Stimulated activated CD4-positive, alpha-beta T cell treated with anti-CD3 and anti-CD28 coated beads, TNF-alpha, amount 100 ng/mL, for 24 hours (primary cell): ENCODE measurements at places on chromosomes 2 and 18.

DNA sequence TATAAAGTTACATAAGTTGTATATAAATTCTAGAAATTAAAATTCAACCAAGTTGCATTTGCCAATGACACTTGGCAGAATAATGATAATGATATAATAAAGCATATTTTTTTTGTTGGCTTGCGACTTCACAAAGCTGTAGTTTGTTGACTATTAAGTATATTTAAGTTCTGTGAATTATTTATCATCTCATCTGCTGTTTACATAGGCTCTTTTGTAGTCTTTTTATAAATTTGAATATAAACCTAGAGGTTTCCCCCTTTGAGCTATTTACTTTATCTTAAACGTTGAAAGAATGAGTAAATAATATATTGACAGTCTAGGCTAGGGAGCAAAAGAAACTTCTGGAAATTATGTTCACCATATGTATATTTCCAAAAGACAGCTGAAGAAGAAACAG lies 32.9 kb downstream of the C18orf63 start:
- DNase-seq = no peak

GRCh38 chr2:70475266-70475665 lies 78.4 kb downstream of the TGFA start:
- DNase-seq = no peak

DNA sequence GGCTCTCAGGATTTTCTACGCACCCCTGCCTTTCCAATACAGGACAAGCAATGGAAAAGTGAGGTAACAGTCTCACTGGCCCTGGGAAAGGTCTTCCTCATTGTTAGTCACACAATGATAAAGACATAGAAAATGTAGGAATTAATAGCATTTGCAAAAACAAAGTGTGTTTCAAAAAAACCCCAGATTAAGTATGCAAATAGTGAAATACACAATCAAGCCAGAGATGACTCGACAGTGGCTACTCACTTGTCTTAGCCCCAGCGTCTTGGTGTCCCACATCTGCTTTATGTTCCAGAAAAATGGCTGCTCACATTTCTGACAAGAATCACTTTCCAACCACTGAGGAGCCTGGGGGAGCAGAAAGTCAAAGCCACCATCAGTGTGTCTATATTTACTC lies 47.0 kb upstream of the AP1S3 start:
- DNase-seq = no peak

DNA sequence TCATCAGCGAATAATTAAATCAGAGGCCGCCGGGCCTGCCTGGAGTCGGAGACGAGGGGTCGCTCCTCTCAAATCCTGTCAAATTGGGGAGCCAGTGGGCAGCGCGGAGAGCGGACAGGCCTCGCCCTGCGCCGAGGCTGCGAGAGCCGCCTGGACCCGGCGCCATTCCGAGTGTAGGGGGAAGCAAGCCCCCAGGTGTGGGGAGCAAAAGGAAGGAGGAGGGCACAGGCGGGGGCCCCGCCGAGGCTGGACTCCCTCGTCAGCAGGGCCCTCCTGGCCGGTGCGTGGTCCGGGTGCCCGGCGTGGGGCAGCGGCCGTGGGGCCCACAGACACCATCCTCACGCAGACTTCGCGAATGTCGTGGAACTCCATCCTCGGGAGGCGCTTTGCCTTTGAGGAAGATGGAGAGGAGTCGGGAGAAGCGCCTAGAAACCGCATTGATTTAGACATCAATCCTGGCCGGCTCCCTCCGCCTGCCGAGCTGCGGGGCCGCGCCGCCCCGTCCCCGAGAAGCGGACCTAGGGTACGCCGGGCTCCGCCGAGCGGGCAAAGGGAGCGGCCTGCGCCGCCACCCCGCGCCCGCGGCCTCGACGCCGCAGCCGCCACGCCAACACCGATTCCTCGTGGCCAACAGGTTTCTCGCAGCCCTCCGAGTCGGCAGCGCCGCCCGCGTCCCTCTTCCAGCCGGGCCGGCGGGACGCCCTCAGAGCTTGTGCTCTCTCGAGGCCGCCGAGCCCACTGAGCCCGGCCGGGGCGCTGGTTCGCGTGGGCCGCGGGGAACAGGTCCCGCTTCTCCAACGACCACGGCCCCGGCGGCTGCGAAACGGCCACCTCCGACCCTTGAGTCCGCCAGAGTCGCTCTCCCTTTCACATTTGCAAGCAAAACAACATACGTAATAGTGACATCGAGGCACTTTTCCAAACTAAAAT lies 6.7 kb upstream of the ONECUT2 start:
- DNase-seq = no peak

DNA sequence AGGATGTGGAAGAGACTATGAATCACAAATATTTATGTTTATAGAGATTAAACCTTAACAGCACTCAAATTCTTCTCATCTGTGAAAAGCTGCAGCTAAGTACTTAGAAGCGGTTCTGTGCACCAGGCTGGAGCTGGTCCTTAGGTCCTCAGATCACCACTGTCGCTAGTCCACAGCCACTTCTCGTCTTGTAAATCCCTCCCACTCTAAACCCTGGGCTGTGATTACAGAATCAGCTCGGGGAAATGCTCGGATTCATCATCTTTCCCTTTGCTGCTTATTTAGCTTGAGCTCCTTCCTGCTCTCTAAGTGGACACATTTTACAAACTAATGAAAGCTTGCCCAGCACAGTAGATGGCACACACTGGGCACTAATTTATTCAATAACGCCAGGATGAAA lies 61.7 kb downstream of the RNF152 start:
- no peak for DNase-seq

GRCh38 chr2:50952596-50952995 lies 79.3 kb downstream of the NRXN1 start:
- no peak for DNase-seq

DNA sequence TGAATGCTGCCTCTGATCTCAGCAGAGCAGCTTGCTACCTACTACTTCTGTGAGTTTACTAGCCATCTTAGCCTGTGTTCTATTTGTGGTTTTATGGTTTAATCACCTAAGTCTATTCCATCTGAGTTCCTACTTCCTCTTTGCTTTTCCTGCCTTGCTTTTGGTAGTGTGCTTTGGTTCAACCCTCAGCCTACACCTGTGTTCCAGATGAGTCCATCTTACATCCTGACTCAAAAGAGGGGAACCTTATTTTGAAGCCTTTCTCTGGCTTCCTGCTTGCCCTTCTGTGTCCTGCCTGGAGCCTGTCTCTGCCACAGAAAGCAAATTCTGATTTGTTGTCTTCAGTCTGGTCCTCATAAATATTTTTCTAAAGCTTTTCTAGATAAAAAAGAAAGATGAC lies 530.3 kb upstream of the MEX3C start:
- DNase-seq = no peak

DNA sequence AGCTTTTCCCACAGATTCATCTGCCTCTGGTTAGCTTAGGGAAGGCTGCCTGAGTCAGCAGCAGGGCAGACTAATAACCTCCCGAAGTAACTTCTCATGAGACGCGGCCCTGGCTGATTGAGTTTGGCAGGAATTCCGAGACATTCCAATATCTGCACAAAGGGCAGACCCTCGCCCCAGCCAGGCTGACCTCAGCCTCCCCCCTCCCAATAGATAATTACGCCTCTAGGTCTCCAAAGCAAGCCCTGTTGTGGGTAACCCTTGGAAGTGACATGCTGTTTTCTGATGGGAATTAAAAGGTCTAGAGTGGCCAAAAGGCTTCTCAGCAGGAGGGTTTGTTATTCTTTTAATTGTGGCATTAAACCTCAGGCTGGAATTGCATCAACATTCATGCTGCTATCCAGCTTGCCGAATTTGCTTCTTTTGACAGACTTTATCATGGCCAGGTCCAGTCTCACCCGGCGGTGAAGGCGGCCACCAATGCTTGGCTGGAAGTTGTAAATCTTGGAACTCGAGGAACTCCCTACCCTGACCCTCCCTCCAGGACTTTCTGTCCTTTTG lies 98.0 kb upstream of the SLC14A2 start:
- no peak for DNase-seq

DNA sequence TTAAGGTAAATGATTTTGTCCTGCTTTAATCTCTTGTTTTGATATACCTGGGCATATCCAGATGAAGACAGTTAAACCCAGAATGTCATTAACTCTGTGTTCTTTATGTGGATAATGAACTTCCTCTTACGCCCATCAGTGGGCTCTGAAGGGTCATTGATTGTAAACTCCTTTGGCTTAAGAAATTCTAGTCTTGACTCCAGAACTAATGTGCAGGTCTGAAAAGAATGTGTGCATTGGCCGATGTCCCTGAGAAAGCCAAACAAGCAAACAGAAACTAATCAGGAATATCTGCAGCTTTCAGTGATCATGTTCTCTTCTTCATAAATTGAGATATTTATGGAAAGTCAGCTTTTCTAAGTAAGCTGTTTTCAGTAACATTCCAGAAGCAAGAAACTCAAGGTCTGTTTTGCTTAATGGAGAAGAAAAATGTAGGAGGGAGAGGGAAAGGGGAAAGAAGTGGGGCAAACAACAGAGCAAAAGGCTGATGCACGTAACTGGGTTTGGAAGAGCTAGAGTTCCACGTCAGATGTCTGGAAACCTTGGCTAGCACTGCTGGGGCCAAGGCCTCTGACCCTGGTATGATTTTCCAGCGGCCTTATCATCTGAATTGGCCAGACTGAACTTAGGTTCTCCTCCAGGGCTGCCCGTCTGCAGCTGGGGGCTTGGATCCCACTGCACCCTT lies 61.3 kb upstream of the FHL2 start:
- no peak for DNase-seq

- DNase-seq = no peak
Measured at GRCh38 chr2:12287220-12287751, 429.4 kb upstream of the TRIB2 start.

- DNase-seq = no peak
Measured at GRCh38 chr18:60554967-60555366, 182.4 kb upstream of the MC4R start.

DNA sequence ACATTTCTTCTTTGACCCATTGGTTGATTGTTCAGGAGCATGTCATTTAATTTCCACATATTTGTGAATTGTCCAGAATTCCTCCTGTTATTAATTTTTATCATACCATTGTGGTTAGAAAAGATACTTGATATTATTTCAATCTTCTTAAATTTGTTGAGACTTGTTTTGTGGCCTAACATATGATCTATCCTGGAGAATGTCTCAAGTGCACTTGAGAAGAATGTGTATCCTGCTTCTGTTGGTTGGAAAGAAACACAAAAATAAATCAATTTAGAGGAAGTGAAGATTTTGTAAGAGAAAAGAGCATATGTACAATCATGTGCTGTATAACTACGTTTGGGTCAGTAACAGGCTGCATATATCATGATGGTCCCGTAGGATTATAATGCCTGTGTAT lies 118.6 kb upstream of the CDC42EP3 start:
- DNase-seq = no peak

DNA sequence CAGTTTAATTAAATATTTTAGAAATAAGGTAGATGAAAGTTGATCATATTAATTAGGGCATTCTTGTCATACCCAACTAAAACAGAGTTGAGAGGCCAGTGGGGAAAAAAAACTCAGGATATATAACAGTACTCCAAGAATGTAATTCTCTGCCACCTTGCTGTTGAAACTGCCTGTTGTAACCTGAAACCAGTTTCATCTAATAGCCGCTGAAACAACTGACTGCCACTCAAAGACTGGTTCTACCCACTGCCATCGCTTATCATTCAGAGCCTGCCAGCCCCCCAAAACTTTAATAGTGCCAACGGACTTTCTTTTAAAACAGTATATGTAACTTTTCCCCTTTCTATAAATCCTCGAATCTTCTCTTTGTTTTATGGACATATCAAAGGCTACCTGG lies 37.7 kb upstream of the FSIP2 start:
- no peak for DNase-seq
